A549 treated with AZD2906 at 1 μM for 4 hours (cell line): ENCODE measurements at places on chromosomes 12 and 14. TPM values are rescaled to one million over a fixed set of nuclear protein-coding genes. Genes with fewer than 3 reads are reported as not detected.

The RIN3 gene
- total RNA-seq = 16.6 to 23.7 TPM (median 21.5 TPM) in 5 replicates

The CARMIL3 gene
- 0.48 to 0.59 TPM (median 0.49 TPM) in 5 replicates for total RNA-seq

The DTX1 gene
- total RNA-seq = 0.26 to 0.45 TPM (median 0.36 TPM) in 5 replicates

The NOP9 gene
- total RNA-seq = 13.4 to 16.4 TPM (median 14.4 TPM) in 5 replicates

The COPS7A gene
- 50.2 to 55.9 TPM (median 55.2 TPM) in 5 replicates for total RNA-seq

The OASL gene
- total RNA-seq = 1.8 to 3.6 TPM (median 2.5 TPM) in 5 replicates

The ASCL1 gene
- not detected in 5 replicates for total RNA-seq

The GPRC5A gene
- 201 to 268 TPM (median 236 TPM) in 5 replicates for total RNA-seq

The ANG gene
- 10.0 to 12.2 TPM (median 11.2 TPM) in 5 replicates for total RNA-seq

The LRRK2 gene
- total RNA-seq = 1.2 to 1.8 TPM (median 1.4 TPM) in 5 replicates

The IL22 gene
- not detected in 5 replicates for total RNA-seq

The LYSET gene
- total RNA-seq = 32.4 to 35.7 TPM (median 34.9 TPM) in 5 replicates

The TMEM229B gene
- total RNA-seq = 0.17 to 0.32 TPM (median 0.19 TPM) in 5 replicates

The BDKRB2 gene
- 0.82 to 1.0 TPM (median 0.88 TPM) in 5 replicates for total RNA-seq

The DHH gene
- total RNA-seq = not detected in 5 replicates

The AMN gene
- total RNA-seq = 0.14 to 0.48 TPM (median 0.28 TPM) in 5 replicates

The SLC25A47 gene
- not detected in 5 replicates for total RNA-seq

The FOXM1 gene
- 86.1 to 93.2 TPM (median 90.9 TPM) in 5 replicates for total RNA-seq

The RHOF gene
- 76.7 to 89.2 TPM (median 85.4 TPM) in 5 replicates for total RNA-seq

The SPSB2 gene
- 24.5 to 34.1 TPM (median 33.9 TPM) in 5 replicates for total RNA-seq

The ADAMTS20 gene
- not detected in 5 replicates for total RNA-seq

The EFS gene
- not detected in 5 replicates for total RNA-seq

The SLC25A21 gene
- 0.68 to 1.2 TPM (median 0.87 TPM) in 5 replicates for total RNA-seq
